ENCODE measurements at places on chromosomes 2 and 18.

GRCh38 chr2:196697825-196698224 lies 58.3 kb downstream of the CCDC150 start:
- DNase-seq = no peak

GRCh38 chr2:54722641-54723040 lies 821 bp upstream of the EML6 start:
- DNase-seq = no peak

GRCh38 chr18:70195852-70196434 lies 9.5 kb downstream of the RTTN start:
- peak; percentile 81 for DNase-seq

GRCh38 chr2:65714866-65715265 lies 282.5 kb upstream of the SPRED2 start:
- DNase-seq = no peak

DNA sequence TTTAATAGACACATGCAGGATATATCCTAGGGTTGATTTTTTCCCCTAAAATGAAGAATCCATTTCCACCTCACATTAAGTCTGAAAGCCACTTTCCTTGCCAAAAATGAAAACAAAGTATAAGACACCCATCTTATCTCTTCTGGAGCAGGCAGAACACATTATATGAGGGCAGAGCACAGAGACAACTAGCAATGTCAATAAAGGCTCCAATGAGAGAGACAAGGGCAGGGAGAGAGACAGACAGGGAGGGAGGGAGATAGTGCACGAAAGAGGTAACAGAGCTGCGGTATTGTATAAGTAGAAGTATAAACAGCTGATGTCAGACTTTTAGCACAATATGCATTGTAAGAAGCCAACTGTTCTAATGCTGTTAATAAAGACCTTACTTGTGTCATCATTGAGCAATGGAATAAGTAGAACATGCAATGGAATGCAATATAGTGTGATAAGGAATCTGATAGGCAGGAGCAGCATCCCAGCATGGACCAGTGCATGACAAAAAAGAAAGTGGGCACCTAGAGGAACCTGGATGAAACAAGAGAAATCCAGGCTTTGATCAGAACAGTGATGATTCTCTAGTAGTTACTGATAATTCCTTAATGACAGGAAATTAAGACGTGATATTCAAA lies 150.6 kb upstream of the TCF4 start:
- no peak for DNase-seq

DNA sequence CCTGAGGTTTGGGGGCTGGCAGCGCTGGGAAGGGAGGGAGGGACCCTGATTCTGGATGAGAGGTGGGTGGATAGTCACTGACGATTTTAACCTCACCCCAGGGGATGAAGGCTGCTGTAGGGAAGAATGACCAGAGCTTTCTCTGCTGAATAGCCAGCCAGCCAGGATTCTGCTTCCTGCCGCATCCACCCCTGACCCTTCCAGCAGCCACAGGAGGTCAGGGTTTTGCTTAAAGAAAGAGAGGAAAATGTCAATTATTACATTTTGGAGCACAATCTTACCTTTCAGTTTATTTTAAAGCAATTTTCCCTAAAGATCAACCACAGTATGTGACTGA lies 217.7 kb downstream of the GBX2 start:
- no peak for DNase-seq

- no peak for DNase-seq
Observed at GRCh38 chr18:34893239-34893638, 148.0 kb upstream of the MAPRE2 start.

DNA sequence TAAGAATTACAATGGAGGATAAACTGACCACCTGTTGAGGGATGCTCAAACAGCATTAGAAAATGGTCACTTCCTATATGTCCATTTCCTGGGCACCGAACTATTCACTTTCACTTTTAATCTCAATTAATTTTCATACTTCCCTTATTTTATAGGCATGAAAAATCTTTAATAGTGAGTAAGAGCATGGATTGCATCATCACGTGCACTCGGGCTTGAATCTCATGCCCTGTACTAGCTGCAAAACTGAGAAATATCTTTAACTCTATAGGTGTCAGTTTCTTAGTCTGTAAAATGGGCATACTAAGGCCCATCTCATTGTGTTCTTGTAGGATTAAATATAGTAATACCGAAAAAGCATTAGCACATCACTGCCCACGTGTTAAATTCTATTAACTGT lies 183.9 kb upstream of the FIGN start:
- DNase-seq = no peak

- no peak for DNase-seq
Observed at GRCh38 chr2:97704989-97705388, 8.4 kb upstream of the ZAP70 start.

- DNase-seq = no peak
Observed at GRCh38 chr18:58402247-58402646, 226.6 kb downstream of the ALPK2 start.

DNA sequence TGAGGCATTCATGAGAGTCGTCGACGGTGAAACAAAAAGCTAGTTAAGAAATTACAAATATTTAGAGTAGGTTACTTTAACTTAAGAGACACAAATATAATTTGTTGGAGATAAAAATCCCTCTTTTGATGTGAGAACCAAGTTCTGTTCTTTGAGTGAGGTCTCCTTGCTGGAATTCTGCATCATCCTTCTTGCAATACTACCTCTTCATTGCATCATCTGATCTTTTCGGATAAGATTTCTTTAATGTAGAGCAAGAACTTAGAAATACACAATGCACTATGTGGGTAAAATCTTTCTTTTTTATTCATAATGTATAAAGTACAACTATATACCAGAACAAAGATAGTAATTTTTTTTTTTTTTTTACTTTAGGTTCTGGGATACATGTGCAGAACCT lies 118.4 kb downstream of the ARL4C start:
- DNase-seq = no peak

GRCh38 chr2:24745825-24746224 lies 47.4 kb downstream of the PTRHD1 start:
- DNase-seq = no peak

DNA sequence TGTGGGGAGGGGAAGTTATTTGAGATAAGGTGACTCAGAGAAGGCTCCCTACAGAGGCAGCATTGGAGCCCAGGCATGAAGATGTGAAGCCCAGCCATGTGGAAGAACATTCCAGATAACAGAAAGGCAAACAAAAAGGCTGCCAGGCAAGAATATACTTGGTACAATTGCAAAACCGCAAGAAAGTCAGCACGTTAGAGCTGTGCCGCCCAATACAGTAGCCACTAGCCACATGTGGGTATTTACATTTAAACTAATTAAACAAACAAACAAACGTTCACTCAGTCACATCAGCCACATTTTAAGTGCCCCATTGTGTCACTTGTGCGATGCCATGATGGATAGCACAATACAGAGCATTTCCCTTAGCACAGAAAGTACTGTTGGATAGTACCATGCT lies 179.6 kb downstream of the SATB2 start:
- no peak for DNase-seq

DNA sequence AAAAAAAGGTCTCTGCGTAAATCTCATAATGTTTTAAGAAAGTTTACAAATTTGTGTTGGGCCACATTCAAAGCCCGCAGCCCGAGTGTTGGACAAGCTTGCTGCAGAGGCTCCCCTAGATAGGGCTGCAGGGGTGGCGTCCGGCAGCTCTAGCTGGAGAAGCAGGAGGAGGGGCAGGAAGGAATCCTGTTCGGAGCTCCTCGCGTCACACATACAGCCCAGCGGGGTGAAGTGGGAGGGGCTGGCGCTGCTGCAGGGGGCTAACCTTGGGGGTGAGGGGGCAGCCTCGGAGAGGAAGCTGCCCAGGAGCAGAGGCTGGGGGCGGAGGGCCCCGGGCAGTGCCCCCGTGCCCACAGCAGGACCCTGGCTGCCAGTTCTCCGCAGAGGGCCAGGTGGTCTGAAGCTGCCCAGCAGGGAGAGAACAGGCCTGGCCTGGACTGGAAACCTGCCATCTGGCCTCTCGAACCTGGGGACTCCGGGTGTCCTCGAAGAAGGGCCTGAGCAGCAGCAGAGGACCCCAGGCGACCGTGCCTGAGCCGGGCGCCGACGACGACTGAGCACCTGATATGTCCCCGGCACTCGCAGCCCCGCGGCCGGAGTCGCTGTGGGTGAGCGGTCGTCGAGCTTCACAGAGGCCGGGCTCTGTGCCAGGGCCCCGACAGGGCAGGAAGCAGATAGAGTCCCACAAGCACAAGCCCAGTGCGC lies 2.6 kb upstream of the GPR35 start:
- DNase-seq = peak; percentile 33

- no peak for DNase-seq
Observed at GRCh38 chr2:15133461-15133860, 427.7 kb downstream of the NBAS start.

GRCh38 chr2:80365762-80366161 lies 61.2 kb upstream of the LRRTM1 start:
- DNase-seq = no peak

DNA sequence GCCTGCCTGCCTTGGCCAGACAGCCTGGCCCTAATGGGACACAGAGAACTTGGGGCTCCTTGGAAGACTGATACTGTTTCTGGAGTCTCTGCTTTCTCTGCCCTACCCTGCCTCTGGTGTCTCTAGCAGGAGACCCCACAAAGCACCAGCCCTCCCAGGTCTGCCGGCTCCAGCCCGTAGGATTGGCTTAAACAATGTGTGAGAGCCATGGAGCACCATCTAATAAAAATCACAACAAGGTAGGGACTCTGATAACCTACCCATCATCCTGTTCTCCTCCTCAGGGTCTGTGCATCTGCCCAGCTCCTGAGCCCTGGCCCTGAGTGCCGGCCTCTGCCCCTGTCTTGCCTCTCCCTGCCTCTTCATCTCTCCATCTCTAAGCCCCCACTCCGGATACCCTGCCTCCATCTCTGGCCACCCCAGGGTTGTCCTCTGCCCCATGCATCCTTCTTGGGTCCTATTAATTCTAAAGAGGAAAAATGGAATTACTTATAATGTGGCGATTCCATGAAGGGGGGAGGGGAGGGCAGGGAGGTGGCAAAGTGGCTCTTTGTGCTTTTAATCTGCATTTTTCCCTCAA lies 1.2 kb upstream of the ECEL1 start:
- no peak for DNase-seq

DNA sequence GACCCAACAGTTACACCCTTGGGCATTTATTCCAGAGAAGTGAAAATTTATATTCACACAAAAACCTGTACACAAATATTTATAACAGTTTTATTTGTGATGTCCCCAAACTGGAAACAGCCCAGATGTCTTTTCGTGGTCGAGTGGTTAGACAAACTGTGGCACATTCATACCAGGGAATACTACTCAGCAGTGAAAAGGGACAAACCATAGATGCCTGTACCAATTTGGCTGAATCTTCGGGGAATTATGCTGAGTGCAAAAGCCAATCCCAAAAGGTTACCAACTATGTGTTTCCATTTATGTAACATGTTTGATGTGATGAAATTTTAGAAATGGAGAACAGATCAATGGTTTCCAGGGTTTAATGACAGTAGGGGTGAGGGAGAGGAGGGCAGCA lies 154.3 kb downstream of the GLI2 start:
- DNase-seq = no peak

DNA sequence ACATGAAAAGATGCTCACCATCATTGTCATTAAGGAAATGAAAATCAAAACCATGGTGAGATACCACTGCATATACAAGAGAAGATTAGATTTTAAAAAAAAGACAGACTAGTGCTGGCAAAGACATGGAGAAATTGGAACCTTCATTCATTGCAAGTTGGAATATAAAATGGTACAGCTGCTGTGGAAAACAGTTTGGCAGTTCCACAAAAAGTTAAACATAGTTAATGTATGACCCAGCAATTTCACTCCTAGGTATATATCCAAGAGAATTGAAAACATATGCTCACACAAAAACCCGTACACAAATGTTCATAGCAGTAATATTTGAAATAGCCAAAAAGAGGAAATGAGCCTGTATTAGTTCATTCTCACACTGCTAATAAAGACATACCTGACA lies 33.7 kb upstream of the MBOAT2 start:
- no peak for DNase-seq

GRCh38 chr2:221555494-221555846 lies 16.6 kb downstream of the EPHA4 start:
- DNase-seq = no peak

DNA sequence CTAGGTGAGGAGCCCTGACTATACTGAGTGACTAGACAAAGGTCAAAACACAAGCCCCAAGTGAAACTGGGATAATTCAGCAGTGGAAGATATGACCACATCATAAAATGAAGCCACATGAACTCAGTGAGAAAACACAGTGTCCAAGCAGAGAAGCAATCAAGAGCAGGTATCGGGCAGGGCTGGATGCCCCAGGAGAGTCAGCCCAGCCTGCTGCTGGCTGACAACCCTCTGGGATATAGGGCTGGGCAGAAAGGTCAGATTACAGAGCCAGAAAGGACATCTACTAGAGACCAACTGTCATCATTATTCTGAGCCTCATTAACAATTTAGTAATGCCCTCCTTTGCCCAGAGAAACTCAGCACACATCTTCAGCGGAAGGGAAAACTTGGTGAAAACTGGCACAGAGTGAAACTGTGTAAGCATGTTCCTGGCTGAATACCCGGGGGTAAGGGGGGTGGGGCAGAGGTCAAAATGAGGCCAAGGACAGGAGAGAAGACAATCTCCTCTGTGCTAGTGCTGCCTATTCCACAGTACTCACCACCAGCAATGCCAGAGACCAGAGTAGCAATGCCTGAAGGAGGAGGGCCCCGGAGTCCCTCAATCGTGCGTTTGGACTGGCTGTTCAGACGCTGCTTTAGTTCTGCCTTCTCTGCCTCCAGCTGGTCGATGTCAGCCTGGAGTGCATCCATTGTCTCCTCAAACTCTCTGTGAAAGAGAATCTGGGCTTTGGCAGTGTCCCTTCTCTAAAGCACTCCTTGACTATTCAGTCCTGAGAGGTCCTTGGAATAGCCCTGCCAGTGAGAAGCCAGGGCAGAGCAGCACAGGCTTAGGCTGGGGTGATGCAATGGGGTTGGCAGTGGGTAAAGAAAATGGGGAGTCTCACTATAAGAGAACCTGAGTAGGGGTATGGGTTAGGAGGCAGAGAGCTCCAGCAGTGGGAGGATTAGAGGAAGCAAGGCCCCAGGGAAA lies 15.3 kb downstream of the DCTN1 start:
- DNase-seq = no peak

GRCh38 chr2:189505492-189505891 lies 64.2 kb downstream of the WDR75 start:
- DNase-seq = peak; percentile 7

GRCh38 chr2:128603411-128603924 lies 284.8 kb upstream of the HS6ST1 start:
- DNase-seq = no peak

- DNase-seq = no peak
Observed at GRCh38 chr2:130251535-130251872, 53.3 kb upstream of the TUBA3E start.

GRCh38 chr2:9770308-9771100 lies 72.8 kb upstream of the TAF1B start:
- DNase-seq = peak; percentile 76

All from lung microvascular endothelial cell (primary cell).